Natural killer cell (primary cell): ENCODE measurements at places on chromosomes 16 and 17. TPM values are rescaled to one million over a fixed set of nuclear protein-coding genes. Genes with fewer than 3 reads are reported as not detected.

The KRTAP3-2 gene
- total RNA-seq: not detected

The HSD17B1 gene
- 1.6 TPM for total RNA-seq

DNA sequence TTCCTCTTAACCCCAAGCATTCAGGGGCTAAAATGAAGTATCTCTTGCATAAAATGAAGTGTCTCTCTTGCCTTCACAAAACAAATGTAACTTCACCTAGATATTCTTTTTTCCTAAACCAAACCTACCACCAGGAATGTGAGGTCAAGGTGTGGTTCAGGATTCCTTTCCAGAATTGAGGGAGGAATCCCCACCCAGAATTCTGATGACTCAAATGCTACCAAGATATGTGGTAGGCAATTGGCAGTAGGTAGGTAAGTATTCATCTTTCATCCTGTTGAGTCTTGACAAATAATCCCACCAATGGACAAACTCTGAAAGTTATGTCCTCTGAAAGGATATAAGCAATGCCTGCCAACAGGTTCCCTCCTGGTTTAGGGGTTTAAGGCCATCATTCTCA lies 26.2 kb downstream of the TRIM16 start:
- H3K4me1 ChIP-seq: no peaks in the 10 kb centered on the region
- no peaks in the 10 kb centered on the region for H3K27me3 ChIP-seq
- no peaks in the 10 kb centered on the region for H3K36me3 ChIP-seq
- no peak overlapping the region for H3K27ac ChIP-seq
- H3K4me3 ChIP-seq: no peak overlapping the region

DNA sequence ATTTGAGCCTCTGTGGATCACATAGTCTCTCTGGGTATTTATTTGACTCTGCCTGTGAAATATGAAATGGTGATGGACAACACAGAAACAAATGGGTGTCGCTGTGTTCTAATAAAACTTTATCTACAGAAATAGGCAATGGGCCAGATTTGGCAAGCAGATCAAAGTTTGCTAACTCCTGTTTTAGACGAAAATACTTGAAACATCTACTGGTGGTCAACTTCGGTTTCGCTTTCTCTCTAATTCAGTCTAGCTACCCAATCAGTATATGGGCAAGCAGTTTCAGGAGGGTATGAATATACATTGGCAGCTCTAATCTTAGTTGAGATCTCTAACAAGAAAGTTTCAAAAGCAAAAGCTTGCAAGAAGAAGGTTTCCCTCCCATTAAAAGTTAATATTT lies 60.1 kb upstream of the DYNLRB2 start:
- H3K27me3 ChIP-seq: no peaks in the 10 kb centered on the region
- no peak overlapping the region for H3K4me3 ChIP-seq
- H3K36me3 ChIP-seq: no peaks in the 10 kb centered on the region
- H3K4me1 ChIP-seq: no peaks in the 10 kb centered on the region

DNA sequence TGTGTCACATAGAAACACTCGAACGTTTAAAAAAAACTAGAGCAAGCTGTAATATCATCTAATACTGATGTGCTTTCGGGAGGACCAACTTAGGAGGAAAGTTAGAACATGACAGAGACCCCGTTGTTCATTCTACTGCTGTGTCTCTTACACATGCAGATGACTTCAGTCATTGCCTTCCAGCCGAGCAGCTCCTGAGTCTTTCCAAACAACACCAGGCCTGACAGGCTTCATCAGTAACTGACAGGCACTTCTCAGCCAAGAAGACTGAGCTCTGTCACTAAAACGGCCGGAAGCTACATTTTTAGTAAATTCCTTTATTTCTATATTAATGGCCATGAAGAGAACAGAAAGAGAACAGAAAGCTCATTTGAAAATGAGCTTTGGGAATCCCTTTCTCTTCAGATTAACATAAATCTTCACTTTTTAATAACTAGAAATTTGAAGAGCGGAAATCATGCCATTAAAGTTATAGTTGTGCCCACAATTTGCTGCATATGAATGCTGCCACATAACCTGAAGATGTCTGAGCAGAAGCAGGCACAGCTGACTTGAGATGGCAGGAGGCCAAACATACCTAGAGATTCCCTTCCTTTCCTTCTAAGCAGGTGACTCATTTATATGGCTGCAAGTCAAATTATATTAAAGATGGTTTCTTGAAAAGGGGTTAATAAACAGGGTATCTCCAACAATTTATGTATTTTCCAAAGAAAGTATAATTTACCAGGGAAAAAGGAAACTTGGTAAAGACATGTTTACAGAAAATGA lies 148.9 kb downstream of the ITFG1 start:
- H3K4me1 ChIP-seq: no peaks in the 10 kb centered on the region
- no peak for DNase-seq
- no peaks in the 10 kb centered on the region for H3K27me3 ChIP-seq
- H3K36me3 ChIP-seq: peaks cover 13% of the 10 kb centered on the region
- no peak overlapping the region for H3K27ac ChIP-seq

The ZNF19 gene
- 6.1 TPM for total RNA-seq

DNA sequence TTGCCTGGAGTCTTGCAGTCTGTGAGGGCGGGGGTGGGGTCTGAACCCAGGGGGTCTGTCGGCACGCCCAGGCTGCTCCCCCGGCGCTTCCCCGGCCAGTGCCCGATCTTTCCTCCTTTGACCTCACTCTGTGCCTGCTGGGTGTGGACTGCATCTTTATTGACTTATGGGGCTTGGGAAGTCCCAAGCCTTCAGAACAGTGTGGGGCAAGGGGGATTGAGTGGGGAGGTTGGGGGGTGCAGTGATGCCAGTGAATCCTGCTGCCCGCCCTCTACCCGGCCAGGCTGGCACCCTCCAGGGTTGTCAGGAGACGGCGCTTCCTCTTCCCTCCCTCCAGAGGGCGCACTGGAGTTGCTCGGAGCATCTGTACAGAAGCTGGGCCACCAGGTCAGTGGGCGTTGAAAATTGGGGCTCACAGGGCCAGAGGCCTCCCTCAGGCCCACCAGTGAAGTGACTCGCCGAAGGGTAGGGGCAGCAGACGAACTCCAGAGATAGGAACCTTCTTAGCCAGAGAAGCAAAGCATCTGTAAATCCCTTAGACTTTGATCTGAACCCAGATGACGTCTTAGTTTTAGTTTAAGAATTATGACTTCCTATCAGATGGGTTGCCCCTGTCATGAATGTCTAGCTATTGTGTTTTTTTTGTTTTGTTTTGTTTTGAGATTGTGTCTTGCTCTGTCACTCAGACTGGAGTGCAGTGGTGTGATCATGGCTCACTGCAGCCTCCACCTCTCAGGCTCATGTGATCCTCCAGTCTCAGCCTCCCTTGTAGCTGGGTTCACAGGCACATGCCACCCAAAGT lies 184.8 kb upstream of the CIBAR2 start:
- H3K27ac ChIP-seq: no peak overlapping the region
- no peaks in the 10 kb centered on the region for H3K27me3 ChIP-seq
- H3K36me3 ChIP-seq: no peaks in the 10 kb centered on the region

The CHD9NB gene
- not detected for total RNA-seq

DNA sequence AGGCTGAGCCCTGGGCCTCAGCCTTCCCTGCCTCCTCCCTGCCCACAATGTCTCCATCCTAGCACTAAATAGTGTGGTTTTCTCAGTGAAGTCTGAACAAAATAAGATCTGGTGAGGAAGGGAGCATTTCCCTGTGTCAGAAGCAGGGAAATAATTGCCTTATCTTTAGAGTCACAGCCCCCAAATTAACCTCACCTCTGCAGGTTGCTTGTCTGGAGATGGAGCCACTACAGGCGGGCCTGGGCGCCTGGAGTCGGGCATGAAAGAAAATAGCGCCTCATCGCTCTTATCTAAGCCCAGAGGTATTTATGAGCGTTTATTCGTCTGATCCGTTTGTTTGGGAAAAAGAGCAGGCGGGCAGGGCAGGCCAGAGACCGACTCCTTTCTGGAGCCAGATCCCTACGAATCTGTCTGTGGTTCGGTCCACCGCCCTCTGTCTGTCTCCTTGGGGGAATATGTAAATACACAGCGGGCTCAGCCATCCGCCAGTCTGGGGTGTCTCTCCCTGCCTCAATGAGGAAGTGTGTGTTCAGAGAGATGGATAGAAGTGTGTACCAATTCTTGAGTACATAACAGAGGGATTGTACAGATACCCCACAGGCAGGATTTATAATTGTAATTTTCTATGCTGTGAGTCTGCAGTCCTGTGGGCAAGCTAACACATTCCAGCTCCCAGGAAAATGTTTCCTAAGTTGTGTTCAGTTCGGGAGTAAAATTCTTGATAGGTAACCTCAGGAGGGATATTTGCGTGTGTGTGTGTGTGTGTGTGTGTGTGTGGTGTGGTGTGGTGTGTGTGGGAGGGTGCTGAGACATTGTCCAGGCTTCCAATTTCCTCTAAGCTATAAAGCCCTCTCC lies 4.3 kb downstream of the HOXB6 start:
- DNase-seq: no peak
- no peak overlapping the region for H3K4me3 ChIP-seq
- no peaks in the 10 kb centered on the region for H3K36me3 ChIP-seq

The CLEC3A gene
- not detected for total RNA-seq

The DPEP1 gene
- not detected for total RNA-seq

DNA sequence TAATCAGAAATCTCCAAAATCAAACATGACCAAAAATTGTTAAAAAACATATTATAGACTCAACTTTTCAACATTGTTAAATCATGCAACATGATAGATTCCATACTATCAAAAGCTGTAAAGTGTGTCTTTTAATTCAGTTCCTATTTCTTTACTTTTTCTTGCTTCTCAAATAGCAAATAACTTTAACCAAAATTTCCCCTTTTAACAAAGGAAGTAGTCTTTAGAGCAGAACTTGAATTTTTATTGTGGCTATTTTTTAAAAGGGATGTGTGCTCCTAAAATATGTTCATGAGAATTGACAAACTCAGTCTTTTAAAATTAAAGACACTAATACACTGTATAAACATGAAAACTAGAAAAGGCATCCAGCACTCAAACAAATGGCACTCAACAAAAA lies 49.1 kb downstream of the SPAG9 start:
- H3K27ac ChIP-seq: no peak overlapping the region
- H3K4me3 ChIP-seq: no peak overlapping the region
- H3K36me3 ChIP-seq: no peaks in the 10 kb centered on the region
- no peaks in the 10 kb centered on the region for H3K27me3 ChIP-seq

DNA sequence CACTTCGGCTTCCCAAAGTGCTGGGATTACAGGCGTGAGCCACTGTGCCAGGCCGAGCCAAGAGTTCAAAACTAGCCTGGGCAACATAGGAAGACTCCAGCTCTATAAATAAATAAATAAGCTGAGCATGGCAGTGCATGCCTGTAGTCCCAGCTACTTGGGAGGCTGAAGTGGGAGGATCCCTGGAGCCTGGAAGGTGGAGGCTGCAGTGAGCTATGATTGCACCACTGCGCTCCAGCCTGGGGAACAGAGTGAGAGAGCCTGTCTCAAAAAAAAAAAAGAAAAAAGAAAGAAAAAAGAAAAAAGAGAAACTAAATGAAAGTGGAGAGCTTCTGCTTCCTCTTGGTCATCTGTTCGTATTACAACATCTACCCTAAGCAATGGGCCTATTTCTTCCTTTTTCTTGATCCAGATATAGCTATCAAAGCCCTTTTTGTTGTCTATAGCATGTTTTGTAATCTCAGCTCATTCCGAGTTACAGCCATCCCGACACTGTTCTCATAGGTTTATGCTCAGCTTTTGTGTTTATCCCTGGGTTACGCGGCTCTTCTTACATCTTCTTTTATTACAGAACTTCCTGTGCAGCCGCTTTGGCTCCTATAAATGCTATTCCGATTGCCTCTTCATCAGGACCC lies 14.1 kb upstream of the MAPK3 start:
- no peaks in the 10 kb centered on the region for H3K27me3 ChIP-seq
- no peaks in the 10 kb centered on the region for H3K4me1 ChIP-seq
- H3K27ac ChIP-seq: no peak overlapping the region

DNA sequence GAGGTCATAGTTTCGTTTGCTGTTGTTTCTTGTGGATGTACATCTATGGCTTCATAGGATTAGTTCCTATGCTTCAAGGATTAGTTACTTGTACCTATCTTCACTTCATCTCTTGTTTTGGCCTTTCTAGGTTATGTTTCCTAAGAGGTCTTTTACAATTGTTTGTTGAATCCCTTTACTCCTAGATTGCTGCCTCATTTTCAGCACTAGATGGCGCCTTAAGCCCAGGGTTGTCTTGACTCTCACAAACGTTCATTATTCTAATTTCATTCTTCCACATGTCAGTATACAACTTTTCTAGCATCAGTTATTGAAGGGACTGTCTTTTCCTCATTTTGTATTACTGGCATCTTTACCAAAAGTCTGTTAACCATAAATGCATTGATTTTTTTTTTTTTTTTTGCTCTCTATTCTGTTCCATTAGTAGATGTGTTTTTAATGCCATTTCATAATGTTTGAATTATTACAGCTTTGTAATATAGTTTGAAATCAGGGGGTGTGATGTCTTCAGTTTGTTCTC lies 45.0 kb upstream of the NACA2 start:
- no peak overlapping the region for H3K27ac ChIP-seq
- H3K4me1 ChIP-seq: no peaks in the 10 kb centered on the region
- H3K36me3 ChIP-seq: no peaks in the 10 kb centered on the region
- no peaks in the 10 kb centered on the region for H3K27me3 ChIP-seq
- H3K4me3 ChIP-seq: no peak overlapping the region

- no peak overlapping the region for H3K4me3 ChIP-seq
- no peak overlapping the region for H3K27ac ChIP-seq
- H3K36me3 ChIP-seq: peaks cover 66% of the 10 kb centered on the region
Observed at GRCh38 chr17:5355421-5356129, 63.9 kb downstream of the NUP88 start.

The CPHXL2 gene
- total RNA-seq: not detected

DNA sequence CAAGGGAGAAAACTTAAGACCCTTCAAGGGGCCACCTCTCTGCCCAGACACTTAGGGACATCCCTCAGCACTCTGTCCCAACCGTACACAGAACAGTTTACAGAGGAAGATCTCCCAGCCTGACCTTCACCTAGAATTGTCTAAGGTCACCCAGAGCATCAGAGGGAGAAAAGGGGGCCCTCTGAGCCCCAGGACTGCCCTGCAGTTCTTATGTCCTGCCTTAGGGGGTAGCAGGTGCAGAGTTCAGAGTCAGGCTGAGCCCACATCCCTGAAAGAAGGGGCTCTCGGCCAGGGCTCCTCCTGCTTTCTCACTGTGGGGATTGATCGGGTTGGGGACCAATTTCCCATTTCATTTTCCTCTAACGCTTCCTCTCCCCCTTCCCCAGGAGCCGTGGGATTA lies 15.4 kb downstream of the CA4 start:
- H3K27ac ChIP-seq: no peak overlapping the region
- no peak for DNase-seq
- no peak overlapping the region for H3K4me3 ChIP-seq
- peaks cover 4% of the 10 kb centered on the region for H3K4me1 ChIP-seq
- no peaks in the 10 kb centered on the region for H3K27me3 ChIP-seq

The CNGB1 gene
- total RNA-seq: not detected
